ENCODE measurements at places on chromosomes 7 and 10. TPM values are rescaled to one million over a fixed set of nuclear protein-coding genes. Genes with fewer than 3 reads are reported as not detected.

- no peak for DNase-seq
Measured at GRCh38 chr7:135282561-135283254, 49.1 kb downstream of the STRA8 start.

GRCh38 chr10:112497347-112497950, 50.4 kb downstream of the VTI1A start:
- no peak for DNase-seq

GRCh38 chr7:23893942-23894891, 184.2 kb downstream of the STK31 start:
- no peak for DNase-seq

Gene TRIL
- total RNA-seq: not detected

- DNase-seq: peak; percentile 61
Measured at GRCh38 chr7:98409843-98410242, 9.0 kb upstream of the BAIAP2L1 start.

DNA sequence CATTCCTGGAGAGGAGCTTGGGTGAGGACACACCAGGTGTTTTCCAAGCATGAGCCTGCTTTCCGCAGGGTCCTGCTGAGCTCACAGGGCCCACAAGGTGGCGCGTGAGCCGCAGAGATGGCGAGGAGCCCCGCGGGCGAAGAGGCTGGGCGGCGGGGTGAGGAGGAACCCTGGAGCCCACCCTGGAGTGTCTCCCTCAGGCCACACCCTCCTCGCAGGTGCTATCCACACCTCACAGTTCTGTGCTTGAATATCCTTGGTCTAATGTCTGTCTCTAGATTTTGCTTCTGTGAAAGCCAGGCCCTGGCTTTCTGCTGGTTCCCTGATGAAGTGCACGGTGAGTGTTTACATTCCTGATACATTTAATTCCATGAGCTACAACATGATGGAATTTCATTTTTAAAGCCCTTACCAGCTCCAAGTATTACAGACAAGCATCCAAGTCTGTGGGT, 433.6 kb downstream of the ACTR3B start:
- peak; percentile 21 for DNase-seq

Gene ADCK2
- 43.5 TPM for total RNA-seq

Gene TAS2R4
- 0.23 TPM for total RNA-seq

DNA sequence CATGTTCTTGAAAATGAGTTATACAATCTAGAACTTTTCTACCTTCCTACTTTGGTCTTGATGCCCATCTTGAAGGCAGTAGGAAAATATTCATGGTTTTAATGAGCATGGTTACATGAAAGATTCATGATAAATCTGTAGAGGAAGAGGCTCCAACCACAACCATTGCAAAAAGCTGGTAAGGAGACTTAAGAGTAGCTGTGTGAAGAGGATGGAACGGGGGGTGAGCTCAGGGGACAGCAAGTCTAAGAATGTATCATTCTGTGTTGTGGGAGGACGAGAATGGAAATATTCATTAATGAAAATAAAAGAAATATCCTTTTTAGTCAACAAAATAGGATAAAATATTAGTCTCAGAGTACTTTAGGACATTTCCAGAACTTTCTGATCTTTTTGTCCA, 81.1 kb downstream of the BMPER start:
- no peak for DNase-seq

DNA sequence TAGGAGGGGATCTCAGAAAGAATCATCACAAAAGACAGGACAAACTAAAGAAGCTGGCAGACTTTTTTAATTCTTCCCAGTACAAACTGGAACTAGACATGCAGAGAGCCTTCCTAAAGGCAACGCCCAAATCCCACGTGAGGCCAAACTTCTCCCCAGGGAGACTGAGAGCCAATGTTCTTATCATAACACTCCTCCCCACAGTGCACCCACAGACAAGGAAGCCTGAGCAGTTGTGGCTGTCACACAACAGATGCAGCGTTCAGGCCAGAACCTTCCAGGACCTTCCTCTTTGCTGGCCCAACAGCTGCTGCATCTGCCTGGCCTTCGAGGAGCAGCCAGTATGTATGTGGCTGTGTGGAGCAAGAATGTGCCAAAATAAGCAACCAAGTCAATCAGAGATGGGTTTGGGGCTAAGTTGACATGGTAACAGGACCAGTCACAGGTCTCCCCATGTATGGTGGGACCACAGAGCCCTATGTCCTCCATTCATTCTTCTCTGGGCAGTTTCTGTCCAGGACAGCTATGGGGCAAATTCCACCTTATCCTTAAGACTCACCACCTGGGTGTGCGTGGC, 34.9 kb downstream of the SRPK2 start:
- DNase-seq: no peak

GRCh38 chr10:62005687-62006086, 104.2 kb downstream of the ARID5B start:
- no peak for DNase-seq

DNA sequence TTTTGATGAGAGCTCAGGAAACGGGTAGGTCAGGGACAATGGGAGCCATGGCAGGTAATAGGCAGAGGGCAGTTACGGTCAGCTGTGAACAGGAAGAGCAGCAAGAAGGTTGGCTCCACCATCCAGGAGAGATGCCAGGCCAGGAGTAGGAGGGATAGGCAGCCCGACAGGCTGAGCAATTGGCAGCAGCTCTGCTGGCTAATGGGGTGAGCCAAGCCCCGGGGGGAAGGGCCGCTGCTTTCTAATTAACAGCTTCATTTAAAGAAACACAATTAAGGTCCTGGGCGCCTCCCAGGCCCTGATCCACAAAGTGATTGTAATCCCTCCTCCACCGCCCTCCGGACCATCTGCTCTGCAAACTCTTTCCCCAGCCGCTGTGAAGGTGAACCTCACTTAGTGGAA, 23.7 kb downstream of the SH2B2 start:
- no peak for DNase-seq

DNA sequence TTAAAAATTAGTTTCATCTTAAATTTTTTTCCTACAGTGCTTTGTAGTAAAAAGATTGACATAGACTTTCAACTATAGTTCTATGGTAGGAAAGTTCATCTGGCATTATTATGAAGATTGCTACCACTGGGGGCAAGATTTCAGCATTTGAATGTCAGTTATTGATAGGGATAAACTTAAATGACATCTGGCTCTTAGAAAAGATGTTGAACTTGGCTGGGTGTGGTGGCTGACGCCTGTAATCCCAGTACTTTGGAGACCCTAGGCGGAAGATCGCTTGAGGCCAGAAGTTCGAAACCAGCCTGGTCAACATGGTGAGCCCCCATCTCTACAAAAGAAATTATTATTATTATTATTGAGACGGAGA, 1.4 kb upstream of the TRA2A start:
- no peak for DNase-seq

Gene TAS2R3
- total RNA-seq: 0.16 TPM

Gene HABP2
- total RNA-seq: not detected

- no peak for DNase-seq
Measured at GRCh38 chr10:612696-613095, 76.8 kb downstream of the DIP2C start.

DNA sequence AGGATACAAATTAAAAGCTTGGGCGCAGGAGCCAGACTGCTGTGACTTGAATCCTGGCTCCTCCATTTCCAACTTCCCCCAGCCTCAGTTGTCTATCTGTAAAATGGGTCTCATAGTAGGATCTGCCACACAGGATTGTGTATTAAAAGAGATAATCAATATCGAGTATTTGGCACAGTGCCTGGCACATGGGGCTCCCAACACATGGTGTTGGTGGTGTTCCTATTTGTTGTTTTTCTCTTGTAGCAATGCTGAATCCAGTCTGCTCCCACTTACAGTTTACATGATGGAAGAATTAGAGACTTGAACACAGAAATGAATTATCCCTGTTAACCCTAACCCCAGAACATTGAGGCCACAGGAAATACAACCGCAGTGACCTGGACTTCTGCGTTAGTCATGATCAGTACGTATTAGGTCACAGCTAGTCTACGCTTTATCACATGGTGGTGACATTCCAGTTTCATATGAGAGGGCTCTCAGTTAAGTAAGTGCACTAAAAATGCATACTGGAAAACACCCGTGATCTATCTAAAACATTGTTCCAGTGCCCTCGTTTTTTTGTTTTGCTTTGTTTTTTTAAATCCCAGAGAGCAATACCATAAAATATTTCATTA, 169.5 kb upstream of the KLF14 start:
- DNase-seq: peak; percentile 75

Gene CYP2C19
- not detected for total RNA-seq

DNA sequence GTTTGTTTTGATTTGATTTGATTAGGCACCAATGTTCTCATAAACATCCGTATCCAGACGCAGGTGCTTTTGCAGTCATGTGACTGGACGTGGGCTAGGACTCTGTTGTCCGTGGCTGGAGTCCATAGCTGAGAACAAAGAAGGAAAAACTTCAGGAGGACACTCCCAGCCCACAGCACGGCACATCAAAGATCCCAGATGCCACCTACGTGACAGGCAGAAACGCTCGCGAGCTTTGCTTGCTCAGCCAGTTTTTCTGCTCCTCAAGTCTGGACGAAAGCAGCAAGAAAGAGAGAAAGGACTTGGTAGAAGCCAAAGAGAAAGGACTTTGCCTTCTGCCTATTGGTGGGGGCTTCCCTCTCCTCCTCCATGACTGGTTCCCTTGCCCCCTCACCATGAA, 6.9 kb upstream of the ZKSCAN1 start:
- peak; percentile 83 for DNase-seq

GRCh38 chr10:101901340-101901739, 57.7 kb upstream of the KCNIP2 start:
- DNase-seq: no peak

- no peak for DNase-seq
Measured at GRCh38 chr10:131944412-131944811, 37.3 kb downstream of the BNIP3 start.

- DNase-seq: no peak
Measured at GRCh38 chr7:143283381-143283780, 1.4 kb upstream of the TMEM139 start.

Gene RPEL1
- 0.05 TPM for total RNA-seq

DNA sequence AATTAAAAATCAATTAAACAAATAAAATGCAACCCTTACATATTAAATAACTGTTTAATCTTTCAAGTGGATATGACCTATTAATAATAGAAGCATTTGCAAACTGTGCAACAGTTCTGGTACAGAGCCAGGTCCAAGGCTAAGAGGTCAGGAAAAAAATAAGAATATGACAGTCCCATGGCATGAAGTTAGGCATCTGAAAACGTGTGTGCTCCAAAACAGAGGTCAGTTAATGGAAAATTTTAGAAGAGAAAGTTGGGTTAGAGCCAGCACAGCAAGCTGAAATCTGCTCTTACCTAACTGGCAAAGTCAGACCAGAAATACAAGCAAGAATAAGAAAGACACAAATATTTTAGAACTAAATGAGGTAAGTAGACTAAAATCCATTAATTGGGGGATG, 757.7 kb downstream of the GRM8 start:
- no peak for DNase-seq

DNA sequence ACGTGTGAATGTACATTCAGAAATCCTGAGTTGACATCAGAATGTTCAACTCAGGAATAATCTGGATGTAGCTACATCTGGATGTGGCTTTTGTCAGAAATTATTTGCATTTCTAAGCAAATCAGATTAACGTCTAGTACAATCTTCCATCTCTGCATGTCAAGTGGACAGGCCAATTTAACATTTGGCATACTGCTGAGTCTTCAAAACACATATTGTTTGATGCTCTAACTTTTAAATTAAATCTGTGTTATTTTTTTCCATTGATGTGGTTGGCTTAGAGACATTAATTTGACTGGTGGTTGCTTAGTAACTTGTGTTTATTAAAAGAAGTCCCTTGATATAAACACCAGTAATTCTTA, 3.4 kb downstream of the STAMBPL1 start:
- DNase-seq: peak; percentile 30

Gene DYNC1I1
- 0.13 TPM for total RNA-seq

Gene FAM25A
- not detected for total RNA-seq

GRCh38 chr10:27865221-27865635, 119.6 kb upstream of the MKX start:
- DNase-seq: peak; percentile 22

GRCh38 chr7:90816511-90817142, 220.5 kb downstream of the CDK14 start:
- peak; percentile 50 for DNase-seq

- DNase-seq: no peak
Measured at GRCh38 chr7:97020996-97021746, 3.5 kb downstream of the DLX5 start.

- no peak for DNase-seq
Measured at GRCh38 chr7:78746301-78746700, 707.2 kb downstream of the MAGI2 start.

DNA sequence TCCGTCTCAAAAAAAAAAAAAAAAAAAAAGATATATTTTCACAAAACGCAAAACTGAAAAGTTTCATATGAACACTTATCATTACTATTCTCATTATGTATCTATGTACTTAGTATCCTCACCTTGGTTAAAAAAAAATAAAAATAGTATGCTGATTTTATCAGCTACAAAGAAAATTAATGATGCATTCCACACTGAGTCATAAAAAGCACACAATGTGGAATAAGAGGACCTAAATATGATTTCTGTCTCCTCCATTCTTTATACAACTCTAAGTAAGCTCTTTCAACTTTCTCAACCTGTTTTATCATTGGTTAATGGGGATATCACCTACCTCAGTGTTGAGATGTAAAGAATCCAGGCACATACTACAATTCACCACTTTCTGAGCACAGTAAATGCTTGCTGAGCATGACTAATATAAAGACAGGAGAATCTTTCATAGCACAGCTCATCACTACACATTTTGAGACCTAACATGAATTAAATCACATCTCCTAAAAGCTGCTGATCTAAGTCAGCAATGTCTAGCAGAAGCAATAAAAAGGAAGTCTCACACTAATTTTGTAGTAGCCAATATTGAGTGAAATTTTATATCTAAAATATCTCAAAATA, 2.7 kb downstream of the SNX13 start:
- DNase-seq: peak; percentile 31

DNA sequence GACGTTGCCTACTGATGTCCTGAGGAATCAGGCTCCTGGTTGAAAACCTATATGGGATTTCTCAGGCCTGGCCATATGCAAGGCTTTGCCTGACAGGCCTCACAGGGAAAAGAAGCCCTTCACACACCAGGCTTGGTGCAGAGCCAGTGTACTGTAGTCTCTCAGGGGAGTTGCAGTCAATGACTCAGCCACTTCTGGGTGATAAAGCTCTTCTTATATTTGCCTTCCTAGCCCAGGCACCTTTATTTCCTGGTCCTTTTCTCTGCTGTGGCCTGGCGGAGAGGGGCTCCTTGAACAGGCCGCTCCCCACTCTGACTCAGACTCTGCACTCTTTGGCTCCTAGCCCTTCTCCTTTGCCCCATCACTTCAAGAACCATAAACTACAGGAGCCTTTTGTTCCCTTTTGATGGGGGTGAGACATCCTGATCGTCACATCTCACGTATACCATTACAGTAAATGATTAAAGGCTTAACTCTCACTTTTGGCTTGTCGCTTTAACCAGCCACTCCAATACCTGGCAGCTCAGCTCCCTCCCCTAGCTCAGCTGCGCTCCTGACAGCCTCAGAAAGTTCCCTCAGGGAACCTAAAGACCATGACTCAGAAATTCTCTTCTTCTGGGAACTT, 33.5 kb downstream of the DPY19L1 start:
- DNase-seq: peak; percentile 98

Gene ZNF722
- not detected for total RNA-seq

- DNase-seq: no peak
Measured at GRCh38 chr7:101172005-101172853, 6.9 kb upstream of the VGF start.

- no peak for DNase-seq
Measured at GRCh38 chr10:80691441-80691840, 153.7 kb downstream of the SH2D4B start.

Measured in HT-29 (cell line).